Esophagus muscularis mucosa (tissue), 4 donors: ENCODE measurements at places on chromosomes 3 and 15. TPM values are rescaled to one million over a fixed set of nuclear protein-coding genes. Genes with fewer than 3 reads are reported as not detected.

The CHRD gene
- 16.1 TPM for total RNA-seq

The ZNF860 gene
- under 0.01 TPM for total RNA-seq

The SEMA3F gene
- 30.3 TPM for total RNA-seq

The TGM4 gene
- not detected for total RNA-seq

The ARGFX gene
- total RNA-seq = not detected

The ALS2CL gene
- total RNA-seq = 3.3 TPM

The VIPR1 gene
- total RNA-seq = 5.2 TPM

The NR1D2 gene
- 42.4 TPM for total RNA-seq

The GOLGA8G gene
- not detected for total RNA-seq

The MITF gene
- 80.9 TPM for total RNA-seq

The QARS1 gene
- total RNA-seq = 216 TPM

DNA sequence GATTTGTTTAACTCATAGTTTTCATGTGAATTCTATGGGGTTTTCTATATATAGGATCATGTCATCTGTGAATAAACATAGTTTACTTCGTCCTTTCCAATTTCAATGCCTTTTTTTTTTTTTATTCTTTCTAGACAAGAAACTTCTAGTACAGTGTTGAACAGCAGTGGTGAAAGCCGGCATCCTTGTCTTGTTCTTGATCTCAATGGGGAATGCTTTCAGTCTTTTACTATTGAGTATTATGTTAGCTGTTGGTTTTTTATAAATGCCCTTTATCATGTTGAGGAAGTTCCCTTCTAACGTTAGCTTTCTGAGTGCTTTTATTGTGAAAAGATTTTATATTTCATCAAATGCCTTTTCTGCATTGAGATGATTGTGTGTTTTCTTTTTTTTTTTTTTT, 69.0 kb downstream of the SLMAP start:
- no peak for DNase-seq

GRCh38 chr3:34533451-34533850, 735.0 kb downstream of the PDCD6IP start:
- DNase-seq = no peak

- no peak for DNase-seq
These were observed 14.8 kb downstream of the P3H2 start for GRCh38 chr3:190105876-190106275.

GRCh38 chr15:40046721-40047414, 7.9 kb upstream of the SRP14 start:
- peak; percentile 45 for DNase-seq

DNA sequence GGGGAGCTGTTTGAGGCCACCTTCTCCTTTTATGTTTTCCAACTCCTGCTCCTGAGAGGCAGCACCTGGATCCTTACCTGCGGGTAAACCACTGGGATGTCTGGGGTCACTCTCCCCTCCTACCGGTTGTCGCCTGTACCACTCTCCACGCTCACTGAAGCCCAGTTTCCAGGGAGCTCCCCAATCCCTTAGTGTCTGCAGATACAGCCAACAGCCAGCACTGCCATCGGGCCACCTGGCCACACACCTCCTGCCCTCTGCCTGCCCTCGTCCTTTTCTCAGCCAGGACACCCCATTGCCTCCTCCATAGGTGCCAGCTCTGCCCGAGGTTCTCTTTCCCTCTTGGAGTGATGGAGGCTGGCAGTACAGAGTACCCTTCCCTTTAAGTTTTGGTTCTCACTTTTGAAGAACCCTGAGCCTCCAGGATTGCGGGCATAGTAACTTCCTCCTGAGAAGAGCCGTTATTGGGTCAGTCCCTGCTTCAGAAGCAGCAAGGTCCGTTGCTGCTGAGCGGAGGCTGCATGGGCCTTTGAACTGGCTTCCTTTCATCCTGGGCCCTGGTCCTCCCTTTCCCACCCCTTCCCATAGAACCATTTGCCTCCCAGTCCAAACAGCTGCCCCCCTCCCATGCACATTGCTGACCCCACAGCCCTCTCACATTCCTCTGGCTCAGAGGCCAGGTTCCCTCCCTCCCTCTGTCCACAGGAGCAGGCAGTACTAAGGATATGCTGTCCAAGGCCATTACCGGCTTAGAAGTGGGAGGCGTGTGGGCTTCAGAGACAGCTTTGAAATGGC, 30.9 kb downstream of the ARNT2 start:
- DNase-seq = no peak

- DNase-seq = no peak
These were observed 514.0 kb downstream of the MCTP2 start for GRCh38 chr15:94745371-94745770.

DNA sequence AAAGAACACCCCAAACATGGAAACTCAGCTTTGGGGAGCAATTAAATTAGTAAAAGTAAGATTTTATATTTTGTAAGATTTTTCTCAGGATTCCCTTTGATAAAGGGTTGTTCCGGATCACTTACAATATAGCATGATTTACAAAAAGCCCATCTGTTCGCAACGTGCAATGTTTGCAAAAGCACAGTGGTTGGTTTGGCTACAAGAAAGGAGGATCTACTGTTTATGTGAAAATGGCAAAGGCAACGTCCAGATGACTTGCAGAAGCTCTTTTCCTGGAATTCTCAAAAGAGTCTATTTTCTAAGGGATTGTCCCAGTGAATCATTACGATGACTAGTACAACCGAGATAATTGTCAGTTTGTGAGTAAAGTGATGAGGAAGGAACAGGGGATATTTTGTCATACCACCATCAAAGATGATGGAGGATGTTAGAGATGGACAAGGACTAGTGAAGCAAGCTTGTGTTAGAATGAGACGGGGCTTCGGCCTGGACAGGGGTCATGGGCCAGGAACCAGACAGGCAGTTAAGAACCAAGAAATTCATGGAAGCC, 71.6 kb downstream of the CRYGS start:
- DNase-seq = peak; percentile 3

DNA sequence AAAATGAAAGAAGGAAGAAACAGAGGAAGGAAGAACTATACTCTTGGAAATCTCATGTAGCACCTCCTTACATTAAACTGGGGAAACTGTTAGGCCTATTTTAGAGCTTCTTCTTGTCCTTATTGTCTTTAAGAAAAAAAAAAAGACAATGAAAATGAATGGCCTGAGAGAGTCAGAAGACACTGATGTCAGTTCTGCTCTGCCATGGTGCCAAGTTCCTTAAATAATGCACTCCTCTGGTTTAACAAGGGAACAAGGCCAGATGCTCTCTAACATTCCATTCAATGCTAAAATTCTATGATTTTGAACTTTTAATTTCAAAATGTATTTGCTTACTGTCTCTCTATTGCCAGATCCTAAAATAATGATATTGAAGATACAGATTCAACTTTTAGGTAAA, 4.4 kb upstream of the MBNL1 start:
- no peak for DNase-seq

- DNase-seq = no peak
These were observed 985 bp downstream of the TRPC1 start for GRCh38 chr3:142724682-142725356.

DNA sequence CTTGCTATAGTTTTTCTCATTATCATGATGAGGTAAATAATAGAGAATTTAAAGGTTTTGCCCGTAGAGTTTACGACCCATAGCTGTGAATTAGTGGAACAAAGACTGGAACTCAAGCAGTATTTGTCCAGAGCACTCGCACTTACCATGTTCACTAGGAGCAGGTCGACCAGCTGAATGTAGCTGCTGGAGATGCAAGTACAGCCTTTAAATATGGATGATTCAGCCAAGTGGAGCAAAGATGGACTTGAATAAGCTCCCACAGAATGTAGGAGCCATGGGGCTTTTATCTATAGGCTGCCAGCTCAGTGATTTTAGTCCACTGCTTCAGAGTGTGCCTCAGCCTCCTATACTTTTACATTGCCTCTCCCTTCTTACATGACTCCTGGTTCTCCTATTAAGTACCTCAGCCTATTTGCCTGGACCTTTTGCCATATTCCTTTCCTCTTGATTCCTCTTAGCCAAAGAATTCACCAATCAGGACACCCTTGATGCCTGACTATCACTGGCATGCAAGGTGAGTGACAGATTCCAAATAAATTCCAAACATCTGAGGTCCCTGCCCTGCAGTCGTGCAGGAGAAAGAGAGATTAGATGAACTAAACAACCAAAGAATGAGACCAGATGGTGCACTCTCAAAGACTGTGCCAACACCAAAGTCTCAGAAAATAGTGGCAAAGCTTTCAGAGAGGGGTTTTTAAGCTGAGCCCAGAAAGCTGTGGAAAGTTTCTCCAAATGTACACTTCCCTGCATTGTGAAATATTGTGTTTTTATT, 3.9 kb downstream of the MKRN3 start:
- no peak for DNase-seq

- DNase-seq = no peak
These were observed 695 bp downstream of the METTL6 start for GRCh38 chr3:15426579-15427118.

GRCh38 chr3:54988838-54989630, 61.2 kb upstream of the LRTM1 start:
- no peak for DNase-seq

DNA sequence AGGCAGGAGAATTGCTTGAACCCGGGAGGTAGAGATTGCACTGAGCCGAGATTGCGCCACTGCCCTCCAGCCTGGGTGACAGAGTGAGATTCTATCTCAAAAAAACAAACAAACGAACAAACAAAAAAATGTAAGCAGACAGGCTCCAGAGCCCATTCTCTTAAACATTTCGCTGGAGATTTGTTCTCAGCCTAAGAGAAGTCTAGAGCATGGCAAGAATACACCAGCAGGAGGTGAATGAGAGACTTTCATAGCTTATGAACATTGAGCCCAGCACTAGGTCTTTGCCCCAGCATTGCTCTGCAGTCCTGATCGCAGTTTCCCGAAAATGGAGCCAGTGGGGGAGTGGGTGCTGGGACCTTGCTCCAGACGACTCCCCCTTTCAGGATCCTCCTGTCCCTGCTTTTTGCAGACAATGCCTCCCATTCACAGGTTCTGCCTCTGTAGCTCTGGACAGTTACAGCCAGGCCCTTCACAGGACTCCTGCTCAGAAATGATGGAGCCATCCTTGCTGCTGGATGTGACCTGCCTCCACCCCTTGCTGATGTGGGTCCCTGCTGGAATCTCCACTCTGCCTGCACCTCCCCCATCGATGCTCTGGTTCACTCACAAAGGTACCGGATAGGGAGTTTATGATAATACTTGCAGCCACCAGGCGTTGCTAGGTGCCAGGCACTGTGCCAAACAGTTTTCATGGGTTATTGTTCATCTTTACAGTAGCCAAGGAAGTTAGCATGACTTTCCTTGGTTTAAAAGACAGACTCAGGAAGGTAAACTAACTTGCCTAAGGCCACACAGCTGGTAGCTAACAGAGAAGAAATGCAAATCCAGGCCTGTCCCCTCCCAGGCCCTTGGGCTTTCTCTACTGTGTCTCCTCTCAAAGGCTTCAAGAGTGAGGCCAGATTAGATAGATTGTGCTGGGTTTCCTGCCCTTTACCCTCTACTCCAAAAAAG, 329.7 kb upstream of the TLE3 start:
- DNase-seq = no peak

- DNase-seq = peak; percentile 94
These were observed 452.8 kb downstream of the FOXP1 start for GRCh38 chr3:71130471-71131374.

DNA sequence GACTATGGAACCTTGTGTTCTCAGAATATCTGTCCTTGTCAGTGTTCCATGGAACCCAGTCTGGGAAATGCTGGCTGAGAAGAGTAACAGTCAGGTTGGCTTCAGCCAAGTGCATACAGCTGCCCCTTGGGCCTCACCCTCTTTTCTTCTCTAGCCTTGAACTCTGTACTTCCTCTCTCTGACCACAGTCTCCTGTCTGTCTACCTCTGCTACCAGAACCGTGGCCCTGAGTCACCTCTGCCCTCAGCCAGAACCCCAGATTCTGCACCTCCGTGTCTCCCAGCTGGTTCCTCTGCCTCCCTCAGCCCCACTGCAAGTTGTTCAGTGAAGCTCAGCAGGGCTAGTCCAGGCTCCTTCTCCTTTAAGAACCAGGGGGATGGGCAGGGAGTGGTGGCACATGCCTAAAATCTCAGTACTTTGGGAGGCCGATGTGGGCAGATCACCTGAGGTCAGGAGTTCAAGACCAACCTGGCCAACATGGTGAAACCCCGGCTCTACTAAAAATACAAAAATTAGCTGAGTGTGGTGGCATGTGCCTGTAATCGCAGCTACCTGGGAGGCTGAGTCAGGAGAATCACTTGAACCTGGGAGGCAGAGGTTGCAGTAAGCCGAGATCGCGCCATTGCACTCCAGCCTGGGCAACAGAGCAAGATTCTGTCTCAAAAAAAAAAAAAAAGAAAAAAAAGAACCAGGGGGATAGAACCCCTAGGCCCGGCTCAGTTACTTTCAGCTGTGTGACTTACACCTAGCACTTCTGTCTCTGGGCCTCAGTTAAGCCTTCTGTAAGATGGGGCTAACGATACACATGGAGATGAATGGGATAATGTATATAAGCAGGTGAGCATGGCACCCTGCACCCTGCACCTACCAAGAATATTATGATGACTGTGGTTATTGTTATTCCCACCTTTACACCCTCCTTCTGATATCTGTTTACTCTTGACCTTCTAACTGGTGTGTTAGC, 24.3 kb upstream of the TATDN2 start:
- no peak for DNase-seq

DNA sequence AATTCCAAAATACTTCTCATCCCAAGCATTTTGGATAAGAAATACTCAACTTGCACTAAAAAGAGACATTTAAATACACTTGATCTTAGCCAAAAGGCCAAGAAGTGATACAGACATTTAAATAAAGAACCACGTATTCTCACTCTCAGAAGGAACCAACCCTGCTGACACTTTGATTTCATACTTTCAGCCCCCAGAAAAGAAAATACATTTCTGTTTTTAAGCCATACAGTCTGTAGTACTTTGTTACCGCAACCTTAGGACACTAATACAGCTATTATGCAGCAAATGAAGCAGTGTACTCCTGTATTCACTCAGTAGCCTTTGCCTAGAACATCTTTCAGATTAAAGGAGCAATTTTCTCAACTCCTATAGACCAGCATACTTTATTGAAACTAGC, 86.7 kb downstream of the TBC1D5 start:
- no peak for DNase-seq

DNA sequence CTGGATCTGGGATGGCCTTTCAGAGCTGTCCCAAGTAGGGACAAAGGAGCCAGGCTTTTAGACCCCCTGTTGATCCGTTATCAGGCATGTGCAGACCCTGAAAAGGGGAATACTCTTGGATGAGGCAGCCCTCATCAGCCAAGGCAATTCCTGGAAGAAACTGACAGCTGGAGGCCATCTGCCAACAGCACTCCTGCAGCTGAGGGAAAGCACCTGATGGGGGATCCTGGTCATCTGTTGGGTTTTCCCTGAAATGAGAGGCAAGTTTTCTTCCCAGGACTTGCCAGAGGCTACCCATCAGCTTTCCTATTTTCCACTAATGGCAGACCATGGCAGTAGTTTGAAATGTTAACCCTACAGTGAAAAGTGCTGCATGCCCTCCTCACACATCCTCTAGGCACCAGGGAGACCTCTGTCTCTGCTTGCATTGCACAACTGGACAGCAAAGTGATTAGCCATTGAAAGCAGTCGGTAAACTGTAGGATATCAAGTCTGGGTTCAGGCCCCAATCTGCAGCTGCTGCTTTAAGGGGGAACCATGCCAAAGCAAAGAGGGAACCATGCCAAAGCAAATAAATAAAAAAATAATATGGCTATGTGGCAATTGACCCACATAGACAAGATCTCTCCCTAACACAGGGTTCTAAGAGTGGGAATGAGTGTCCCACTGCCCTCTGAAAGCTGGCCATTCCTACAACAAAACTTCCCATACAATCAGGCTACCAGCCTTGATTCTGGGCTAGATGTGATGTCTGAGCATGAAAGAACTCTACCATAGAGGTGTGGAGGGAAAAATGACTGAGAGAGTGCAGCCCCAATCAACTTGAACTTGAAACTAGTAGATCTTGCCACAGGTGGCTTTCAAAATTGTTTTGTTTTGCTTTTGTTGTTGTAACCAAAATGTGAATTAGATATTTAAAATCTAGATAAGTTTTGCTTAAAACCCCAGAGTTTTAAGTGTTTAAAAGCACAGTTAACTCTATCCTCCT, 232.0 kb upstream of the STT3B start:
- DNase-seq = no peak
